GM12865 (cell line): ENCODE measurements at places on chromosomes 2 and 18.
A peak's percentile ranks its signal among the peaks of the same experiment; 100 is the strongest.

- DNase-seq: no peak
Measured at GRCh38 chr2:66567729-66568128, 132.8 kb downstream of the MEIS1 start.

DNA sequence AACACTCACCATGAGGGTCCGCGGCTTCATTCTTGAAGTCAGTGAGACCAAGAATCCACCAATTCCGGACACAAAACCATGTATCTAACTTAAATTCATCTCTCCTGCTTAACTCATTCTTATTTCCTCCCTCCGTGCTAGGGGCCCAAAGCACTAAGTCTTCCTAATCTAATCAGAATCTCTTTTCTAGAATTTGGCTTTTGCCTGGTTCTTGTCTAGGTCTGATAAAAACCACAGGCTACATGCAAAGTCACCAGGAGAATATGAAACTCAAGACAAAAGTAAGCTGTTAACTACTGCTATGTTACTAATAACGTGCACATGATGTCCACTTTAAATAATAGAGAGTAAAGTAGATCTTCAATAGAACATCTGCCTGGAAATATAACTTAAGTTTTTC, 69.9 kb downstream of the TRIP12 start:
- no peak for DNase-seq

GRCh38 chr2:148132412-148132811, 111.5 kb downstream of the MBD5 start:
- DNase-seq: no peak

- no peak for DNase-seq
Measured at GRCh38 chr2:239252801-239253200, 148.0 kb downstream of the HDAC4 start.

- no peak for DNase-seq
Measured at GRCh38 chr2:162390801-162391200, 46.9 kb downstream of the GCA start.

GRCh38 chr18:24518596-24518995, 58.2 kb downstream of the HRH4 start:
- DNase-seq: no peak

- DNase-seq: no peak
Measured at GRCh38 chr2:127108090-127108523, 1.2 kb upstream of the BIN1 start.

- DNase-seq: no peak
Measured at GRCh38 chr2:119739580-119740255, 20.0 kb upstream of the PTPN4 start.

GRCh38 chr2:222160944-222161343, 137.9 kb downstream of the PAX3 start:
- no peak for DNase-seq

- peak; percentile 37 for DNase-seq
Measured at GRCh38 chr2:121547646-121548045, 17.0 kb downstream of the RNU4ATAC start.

- DNase-seq: peak; percentile 10
Measured at GRCh38 chr18:51390702-51391101, 193.2 kb upstream of the MEX3C start.

- DNase-seq: no peak
Measured at GRCh38 chr18:44541159-44541558, 139.5 kb upstream of the SETBP1 start.

GRCh38 chr2:48145845-48146452, 239.7 kb upstream of the FBXO11 start:
- DNase-seq: no peak

- no peak for DNase-seq
Measured at GRCh38 chr2:27531983-27532382, 35.3 kb downstream of the GCKR start.

GRCh38 chr2:215269397-215270117, 42.3 kb upstream of the ATIC start:
- DNase-seq: peak; percentile 84

GRCh38 chr2:146267093-146267492, 1577.7 kb upstream of the ACVR2A start:
- DNase-seq: no peak

DNA sequence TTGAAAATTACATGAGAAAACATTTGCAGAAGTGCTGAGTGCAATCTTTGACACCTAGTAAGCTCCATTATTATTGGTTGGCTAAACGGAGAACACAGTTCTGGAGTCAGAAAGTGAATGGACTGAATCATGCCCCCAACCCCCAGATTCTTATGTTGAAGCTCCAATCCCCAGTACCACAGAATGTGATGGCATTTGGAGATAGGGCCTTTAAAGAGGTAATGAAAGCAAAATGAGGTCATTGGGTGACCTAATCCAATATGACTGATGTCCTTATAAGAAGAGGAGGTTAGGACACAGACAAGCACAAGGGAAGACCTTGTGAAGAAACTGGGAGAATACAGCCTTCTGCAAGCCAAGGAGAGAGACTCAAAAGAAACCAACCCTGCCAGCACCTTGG, 200.9 kb upstream of the EPAS1 start:
- no peak for DNase-seq

GRCh38 chr2:158923641-158924040, 44.8 kb upstream of the TANC1 start:
- DNase-seq: no peak

DNA sequence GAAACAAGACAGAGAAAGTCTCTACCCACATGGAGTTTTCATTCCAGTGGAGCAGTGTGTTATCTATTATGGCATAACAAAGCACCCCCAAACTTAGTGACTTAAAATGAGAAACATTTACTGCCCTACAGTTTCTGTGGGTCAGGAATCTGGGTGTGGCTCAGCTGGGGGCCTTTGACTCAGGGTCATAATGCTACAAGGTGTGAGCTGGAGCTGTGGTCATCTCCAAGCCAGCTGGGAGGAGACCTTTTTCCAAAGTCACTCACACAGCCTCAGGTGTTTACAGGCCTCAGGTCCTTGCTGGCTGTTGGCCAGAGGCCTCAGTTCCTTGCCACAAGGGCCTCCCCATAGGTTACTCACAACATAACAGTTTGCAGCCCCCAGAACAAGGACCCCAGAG, 169.2 kb downstream of the ETAA1 start:
- no peak for DNase-seq

DNA sequence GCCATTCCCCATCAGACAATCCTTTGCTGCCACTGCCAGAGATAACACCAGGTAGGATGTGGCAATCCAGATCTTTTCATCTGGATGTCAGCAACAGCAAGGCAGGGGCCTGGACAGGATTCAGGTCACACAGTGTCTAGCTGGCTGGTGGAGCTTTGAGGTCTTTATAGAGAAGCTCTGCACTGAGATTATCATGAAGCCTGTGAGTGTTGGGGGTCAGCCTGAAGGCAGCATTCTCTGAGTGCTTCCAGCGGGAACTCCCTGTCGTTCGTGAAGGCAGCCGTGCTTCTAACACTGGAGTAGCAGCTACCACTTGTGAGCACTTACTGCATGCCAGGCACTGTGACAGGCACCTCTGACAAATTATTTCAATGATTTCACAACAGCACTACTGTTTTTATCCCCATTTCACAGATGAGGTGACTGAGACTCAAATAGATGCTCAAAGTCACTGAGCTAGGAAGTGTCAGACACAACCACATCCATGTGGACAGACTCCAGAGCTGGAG, 85.7 kb downstream of the SEMA4F start:
- no peak for DNase-seq

GRCh38 chr2:84700006-84700405, 180.9 kb downstream of the TRABD2A start:
- DNase-seq: no peak

GRCh38 chr2:80302314-80303005, 2.1 kb downstream of the LRRTM1 start:
- no peak for DNase-seq

- DNase-seq: no peak
Measured at GRCh38 chr2:5657231-5657630, 35.0 kb upstream of the SOX11 start.

- no peak for DNase-seq
Measured at GRCh38 chr2:168072626-168073303, 174.6 kb downstream of the STK39 start.

DNA sequence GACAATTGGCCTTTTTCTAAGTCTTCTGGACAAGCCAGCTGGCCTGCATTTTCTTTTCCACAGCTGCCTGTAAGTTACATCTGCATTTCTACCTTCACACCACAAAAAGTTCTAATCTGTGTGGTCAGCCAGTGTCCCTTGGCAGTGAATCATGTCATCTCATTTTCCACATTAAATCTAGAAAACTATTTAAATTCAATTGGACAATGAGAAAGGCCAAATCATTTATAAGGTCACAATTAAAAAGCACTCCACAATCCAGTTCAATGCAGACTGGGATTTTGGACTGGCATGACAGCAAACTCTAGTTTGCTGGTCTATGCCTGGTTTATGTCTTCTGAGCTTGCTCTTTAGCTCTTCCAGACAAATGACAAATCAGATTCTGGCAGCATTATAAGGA, 494.2 kb upstream of the SPHKAP start:
- DNase-seq: no peak
